ENCODE measurements at places on chromosomes 2 and 18. TPM values are rescaled to one million over a fixed set of nuclear protein-coding genes. Genes with fewer than 3 reads are reported as not detected.

GRCh38 chr2:112798979-112799975 lies 15.0 kb upstream of the IL1A start:
- H3K4me3 ChIP-seq = no peak overlapping the region
- peaks cover 3% of the 10 kb centered on the region for H3K27me3 ChIP-seq
- DNase-seq = no peak
- H3K4me1 ChIP-seq = peaks cover 40% of the 10 kb centered on the region
- peaks cover 5% of the 10 kb centered on the region for H3K36me3 ChIP-seq

- H3K27ac ChIP-seq = no peak overlapping the region
- H3K4me1 ChIP-seq = peaks cover 38% of the 10 kb centered on the region
- no peak for DNase-seq
- no peaks in the 10 kb centered on the region for H3K36me3 ChIP-seq
These were observed 28.1 kb downstream of the COL4A3 start for GRCh38 chr2:227192491-227192890.

DNA sequence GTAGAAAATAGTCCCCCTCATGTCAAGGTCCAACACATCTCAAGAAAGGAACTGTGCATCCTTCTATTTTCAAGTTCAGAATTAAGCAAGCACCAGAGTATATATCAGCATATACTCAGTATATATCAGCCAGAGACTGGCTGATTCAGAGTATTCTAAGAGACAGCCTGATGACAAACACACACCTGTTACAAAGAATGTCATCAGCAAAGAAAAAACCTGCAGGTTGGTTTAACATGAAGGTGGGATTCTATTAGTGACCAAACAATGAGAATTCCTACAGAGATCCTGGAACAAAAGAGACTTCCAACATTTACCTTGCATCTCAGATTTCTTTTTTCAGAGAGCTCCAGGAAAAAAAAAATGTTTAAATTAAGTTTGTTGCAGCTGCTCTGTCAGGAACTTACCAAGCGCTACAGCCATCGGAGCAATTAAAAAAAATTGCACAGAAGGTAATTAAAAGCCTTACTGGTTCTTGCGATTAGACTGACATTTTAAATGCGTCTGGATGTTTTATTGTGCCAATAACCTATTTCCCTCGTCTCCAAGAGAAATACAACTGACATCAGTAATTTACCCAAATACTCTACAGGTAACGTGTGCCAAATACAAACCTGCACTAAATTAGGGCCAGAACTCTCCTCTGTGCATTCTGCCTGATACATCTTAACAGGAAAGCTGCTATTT lies 218.1 kb downstream of the HNMT start:
- H3K27me3 ChIP-seq = no peaks in the 10 kb centered on the region
- peaks cover 44% of the 10 kb centered on the region for H3K4me1 ChIP-seq
- H3K4me3 ChIP-seq = no peak overlapping the region
- no peak for DNase-seq

POTEI gene
- total RNA-seq = 3.2 TPM

- peaks cover 8% of the 10 kb centered on the region for H3K36me3 ChIP-seq
- peaks cover 59% of the 10 kb centered on the region for H3K4me1 ChIP-seq
- no peak within 1 kb of the TSS for H3K27ac ChIP-seq
- H3K27me3 ChIP-seq = peaks cover 88% of the 10 kb centered on the region
- peak; percentile 55 for DNase-seq
- H3K4me3 ChIP-seq = peak within 1 kb of the TSS; percentile 73
These were observed at the start of gene SKOR2 for GRCh38 chr18:47251289-47252120. TSS of gene SKOR2 (minus strand) at chr18:47251660. CDS start at chr18:47249183, 2,477 bp downstream.

TMEM131 gene
- 18.6 TPM for total RNA-seq

CD8B2 gene
- total RNA-seq = not detected

Measured in WTC11 (cell line).